ENCODE measurements at places on chromosomes 3 and 15.

DNA sequence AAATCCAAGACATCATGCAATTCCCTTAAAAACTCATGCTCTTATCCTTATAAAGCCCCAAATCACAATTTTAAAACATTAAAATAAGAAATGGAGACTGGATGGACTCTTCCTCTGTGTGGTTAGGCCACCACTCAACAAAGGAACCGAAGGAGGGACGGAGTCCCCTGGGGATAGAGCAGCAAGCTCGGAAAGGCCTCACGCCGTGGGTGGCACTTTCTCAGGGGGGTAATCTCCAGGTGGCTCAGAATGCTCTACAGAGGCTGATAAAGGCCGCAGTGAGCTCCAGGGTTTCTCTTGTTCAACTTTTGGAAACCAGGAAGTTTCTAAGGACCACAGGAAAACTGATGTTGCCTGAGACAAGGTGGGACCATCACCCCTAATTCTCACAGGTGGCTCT, 23.2 kb downstream of the CCR9 start:
- DNase-seq: no peak

DNA sequence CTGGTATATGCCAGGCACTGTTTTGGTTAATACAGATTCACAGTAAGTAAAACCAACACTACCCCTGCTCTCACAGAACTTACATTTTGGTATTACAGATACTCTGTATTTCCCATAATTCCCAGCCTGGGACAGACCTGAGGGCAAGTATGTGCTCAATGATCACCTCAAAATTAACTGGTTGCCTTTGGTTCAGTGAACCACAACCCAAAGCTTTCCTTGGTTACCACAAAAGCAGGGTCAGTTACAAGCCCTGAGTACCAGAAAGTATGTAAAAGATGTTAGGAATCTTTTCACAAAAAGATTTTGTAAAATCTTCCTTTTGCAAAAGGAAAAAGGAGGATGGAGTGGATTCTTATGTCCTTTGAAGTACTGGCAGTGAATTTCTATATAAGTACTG, 72.2 kb upstream of the GUCA1C start:
- DNase-seq: no peak

- DNase-seq: no peak
These were observed 396.0 kb upstream of the THBS1 start for GRCh38 chr15:39184701-39185390.

DNA sequence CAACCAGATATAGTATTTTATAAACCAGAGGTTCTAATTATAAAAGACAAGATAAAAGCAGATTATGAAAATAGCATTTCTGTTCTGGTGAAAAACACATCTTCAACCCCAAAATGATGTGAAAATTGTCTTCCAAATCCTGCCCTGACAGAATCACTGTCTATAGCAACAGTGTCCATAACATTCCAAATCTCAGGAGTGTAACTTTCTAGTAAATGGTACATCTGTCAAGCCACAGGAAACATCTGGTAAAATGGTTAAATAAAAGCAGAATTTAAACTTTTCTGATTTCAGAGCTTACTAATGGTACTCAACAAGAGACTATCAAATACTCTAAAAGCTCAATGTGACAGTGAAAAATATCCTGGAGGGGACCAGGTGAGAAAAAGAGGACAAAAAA, 60.5 kb downstream of the VGLL4 start:
- DNase-seq: no peak

GRCh38 chr3:182760576-182761164, 32.6 kb upstream of the ATP11B start:
- DNase-seq: no peak

DNA sequence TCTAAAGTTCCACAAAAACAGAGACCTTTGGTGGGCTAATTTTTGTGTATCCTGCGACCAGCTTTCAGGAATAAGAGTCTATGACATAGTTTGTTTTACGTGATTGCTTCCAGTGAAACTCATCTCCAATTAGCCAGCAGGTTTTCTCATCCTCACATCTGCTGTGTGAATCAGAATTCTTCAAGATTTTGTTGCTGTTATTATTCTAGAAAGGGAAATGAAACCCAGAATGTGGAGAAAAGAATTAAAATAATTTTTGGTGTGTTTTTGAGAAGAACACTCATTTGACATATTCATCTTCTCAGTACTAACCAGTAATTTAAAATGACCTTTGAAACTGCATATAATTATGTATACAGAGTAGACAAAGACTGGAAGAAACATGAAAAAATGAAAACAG, 175.9 kb downstream of the USP13 start:
- DNase-seq: no peak

DNA sequence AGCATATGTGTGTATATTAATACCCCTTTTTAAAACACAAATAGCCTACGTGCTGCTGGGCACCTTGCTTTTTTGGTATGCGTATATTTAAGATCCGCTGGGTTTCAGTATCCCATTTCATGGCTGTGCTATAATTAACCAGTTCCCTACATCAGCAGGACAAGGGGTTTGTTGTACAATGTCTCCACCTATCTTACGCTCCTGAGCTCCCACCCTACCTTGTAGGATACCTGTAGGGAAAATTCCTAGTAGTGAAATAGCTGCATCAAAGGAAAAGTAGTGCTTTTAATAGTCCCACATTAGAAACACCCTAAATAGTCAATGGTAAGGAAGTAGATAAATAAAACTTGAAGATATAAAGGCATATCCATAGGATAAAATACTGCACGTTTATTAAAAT, 1.4 kb downstream of the MAP6D1 start:
- DNase-seq: peak; percentile 26

GRCh38 chr3:144556392-144556791, 584.8 kb downstream of the DIPK2A start:
- DNase-seq: no peak

DNA sequence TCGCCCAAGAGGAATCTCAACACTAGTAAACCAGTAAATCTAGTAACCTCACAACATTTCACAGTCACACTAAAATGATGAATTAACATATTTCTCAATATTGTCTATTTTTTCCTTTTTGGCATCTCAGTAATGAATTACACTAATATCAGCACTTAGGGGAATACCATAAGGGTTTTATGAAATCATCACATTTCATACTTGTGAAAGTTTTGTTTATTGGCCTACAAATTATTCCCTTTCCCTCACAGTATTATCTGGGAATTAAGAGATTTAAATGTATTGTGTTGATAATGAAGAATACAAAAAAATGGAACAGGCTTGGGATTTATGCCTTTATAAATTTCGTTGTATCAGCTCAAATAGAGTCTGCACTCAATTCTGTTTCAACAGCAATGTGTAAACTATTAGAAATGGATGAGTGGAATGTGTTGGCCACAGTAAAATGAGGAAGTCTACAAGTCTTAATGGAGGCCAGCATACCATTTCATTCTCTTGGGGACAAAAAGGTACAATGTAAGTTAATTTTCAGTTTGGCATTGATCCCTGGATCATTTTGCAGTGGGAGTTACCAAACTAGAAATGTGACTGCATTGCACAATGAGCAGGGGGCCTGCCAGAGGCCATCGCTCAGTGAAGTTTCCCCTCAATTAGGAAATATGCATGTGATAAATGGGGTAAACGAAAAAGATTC, 195.4 kb downstream of the FMN1 start:
- DNase-seq: no peak

DNA sequence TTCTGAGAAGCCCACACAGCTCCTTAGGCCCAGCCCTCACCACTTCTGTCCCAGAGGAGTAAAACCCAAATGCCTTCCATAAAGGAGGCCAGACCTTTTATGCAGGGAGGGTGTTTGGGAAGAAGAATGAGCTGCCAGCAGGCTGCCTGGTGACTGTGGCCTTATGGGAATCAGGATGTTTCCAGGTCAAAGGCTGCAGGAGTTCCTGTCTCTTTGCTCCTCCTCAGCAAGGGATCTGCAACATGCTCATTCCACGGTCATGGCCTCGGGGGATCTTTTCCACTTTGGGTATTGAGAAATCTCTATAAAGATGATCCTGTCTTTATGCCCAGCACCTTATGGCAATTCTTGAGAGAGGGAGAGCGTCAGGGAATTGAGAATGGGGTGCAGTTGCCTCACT, 25.2 kb upstream of the MAGEF1 start:
- DNase-seq: no peak

DNA sequence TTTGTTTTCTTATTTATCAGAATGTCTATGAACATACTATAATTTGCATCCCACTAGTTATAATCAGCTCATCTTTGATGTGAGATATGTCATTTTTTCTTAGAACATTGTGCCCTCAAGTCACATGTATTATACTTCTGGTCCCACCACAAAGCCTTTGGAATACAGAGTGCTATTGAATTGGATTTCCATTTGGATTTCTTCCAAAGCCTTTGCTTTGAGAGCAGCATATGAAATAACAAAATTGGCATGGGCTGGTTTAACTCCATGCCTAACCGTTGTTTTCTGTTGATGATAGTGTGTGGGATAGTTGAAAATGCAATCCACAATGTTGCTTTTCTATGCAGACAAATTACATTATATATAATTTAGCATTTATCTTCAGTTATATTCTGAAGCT, 284.5 kb upstream of the PLSCR5 start:
- no peak for DNase-seq

- DNase-seq: no peak
These were observed 43.0 kb upstream of the TLE3 start for GRCh38 chr15:70140543-70141375.

DNA sequence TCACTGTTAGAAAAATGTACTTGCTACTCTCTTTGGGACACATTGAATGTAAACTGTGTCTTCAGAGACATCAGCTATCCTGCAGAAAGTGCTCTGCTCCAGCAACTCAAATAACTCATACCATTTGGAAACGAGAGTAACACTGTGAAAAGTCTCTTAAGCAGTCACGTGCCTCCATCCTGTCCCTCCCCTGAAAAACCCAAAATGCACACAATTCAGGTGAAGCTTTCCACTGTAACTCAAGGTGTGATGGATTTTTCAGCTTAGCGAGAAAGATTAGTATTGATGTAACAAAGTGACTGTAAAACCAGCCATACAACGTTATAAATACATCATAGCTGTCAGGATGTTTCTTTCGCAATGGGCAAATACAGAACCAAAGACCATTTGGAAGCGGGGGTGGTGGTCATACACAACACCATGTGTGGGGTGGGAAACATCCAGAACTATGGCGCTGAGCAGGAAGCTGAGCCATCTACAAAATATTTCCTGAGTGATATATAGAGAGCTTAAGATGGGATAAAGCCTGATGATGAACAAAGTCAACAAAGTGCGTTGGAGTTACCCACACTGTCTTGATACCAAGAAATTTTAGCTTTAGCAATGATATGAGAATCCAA, 332.3 kb downstream of the FOXP1 start:
- peak; percentile 1 for DNase-seq

DNA sequence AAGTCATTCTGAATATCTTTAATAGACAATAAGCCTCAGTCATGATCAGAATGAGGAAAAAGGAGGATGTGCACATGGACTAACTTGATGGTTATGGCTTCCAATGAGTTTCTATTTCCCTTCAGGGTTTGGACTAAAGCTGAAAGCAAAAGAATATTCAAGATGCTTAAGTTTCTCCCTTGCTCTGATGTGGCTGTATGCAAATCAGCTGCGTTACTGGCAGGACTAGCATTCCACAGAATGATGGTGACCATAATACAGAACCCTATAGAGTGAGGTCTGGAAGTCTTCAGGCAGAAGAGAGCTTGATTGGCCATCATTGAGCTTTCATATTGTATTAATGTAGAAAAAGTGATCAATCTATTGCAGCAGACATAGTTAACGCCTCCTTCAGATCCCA, 466.0 kb downstream of the NLGN1 start:
- no peak for DNase-seq

GRCh38 chr3:123757281-123757940, 126.7 kb downstream of the MYLK start:
- DNase-seq: peak; percentile 86

DNA sequence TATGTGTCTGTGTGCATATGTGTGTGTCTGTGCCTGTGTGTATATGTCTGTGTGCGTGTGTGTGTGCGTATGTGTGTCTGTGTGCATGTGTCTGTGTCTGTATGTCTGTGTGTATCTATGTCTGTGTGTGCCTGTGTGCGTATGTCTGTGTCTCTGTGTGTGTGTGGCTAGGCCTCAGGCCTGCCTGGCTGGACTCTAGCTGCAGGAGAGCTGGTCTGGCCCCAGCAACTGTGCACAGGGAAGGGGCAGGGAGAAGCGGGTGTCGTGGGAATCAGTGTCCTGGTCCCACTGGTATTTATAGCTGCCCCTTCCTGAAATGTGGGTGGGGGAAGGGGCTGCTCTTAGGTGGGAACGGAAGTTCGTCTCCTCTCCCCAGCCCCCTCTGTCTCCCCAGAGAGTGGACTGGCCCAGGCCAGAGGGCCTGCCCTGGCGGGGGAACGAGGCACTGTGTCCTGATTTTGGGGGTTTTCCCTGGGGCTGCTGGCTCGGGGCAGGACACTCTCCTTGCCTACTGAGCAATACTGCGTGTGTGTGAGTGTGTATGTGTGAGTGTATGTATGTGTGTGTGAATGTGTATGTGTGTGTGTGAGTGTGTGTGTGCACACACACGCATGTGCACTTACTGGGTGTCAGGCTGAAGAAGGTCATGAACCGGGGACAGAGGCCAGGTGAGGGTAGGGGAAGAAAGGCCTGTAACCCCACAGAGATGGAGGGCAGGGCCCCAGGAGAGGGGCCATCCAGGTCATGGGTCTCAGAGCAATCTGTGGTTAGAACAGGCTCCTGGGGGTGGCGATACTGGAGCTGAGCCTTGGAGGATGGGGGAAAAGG, 6.6 kb downstream of the CSPG4 start:
- DNase-seq: no peak

GRCh38 chr15:63554337-63554927, 42.8 kb upstream of the FBXL22 start:
- no peak for DNase-seq

DNA sequence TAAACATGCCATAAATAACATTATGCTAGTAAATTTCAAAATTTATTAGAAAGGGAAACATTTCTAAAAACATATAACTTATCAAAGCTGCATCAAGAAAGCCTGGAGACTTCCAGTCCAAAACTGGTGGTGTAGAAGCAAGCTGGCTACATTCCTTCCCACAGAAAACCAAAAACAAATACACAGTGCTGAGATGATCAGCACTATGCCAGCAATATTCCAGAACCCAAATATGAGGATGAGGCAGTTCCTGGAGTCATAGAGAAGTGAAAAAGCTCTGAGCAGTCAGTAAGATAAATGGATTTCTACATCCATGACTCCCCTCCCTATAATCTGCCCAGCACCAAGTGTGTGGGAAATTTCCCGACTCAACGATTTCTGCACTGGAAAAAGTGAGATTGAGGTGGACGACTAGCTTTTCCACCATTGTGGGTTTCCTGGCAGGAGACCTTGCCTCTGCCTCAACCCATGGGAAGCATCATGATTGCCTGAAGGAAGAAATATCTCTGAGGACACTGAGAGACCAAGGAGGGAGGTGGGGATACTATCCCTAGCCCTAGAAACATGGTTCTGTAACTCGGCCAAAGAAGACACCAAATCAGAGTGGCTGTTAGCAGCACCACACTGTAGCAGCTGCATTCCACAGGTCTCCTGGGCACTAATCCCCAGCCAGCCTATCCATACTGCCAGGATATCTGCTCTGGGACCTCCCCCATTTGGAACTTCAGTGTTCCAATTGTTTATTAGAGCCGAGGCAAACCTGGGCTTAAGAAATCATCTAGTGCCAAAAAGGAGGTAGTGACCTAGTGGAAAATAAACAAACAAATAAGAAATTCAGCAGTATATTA, 11.8 kb upstream of the CLN6 start:
- no peak for DNase-seq

- DNase-seq: no peak
These were observed 116.4 kb upstream of the ROBO2 start for GRCh38 chr3:76923485-76923884.
